ENCODE measurements at places on chromosomes 7 and 10.

- no peak for DNase-seq
Observed at GRCh38 chr10:119461380-119461779, 81.1 kb downstream of the RGS10 start.

DNA sequence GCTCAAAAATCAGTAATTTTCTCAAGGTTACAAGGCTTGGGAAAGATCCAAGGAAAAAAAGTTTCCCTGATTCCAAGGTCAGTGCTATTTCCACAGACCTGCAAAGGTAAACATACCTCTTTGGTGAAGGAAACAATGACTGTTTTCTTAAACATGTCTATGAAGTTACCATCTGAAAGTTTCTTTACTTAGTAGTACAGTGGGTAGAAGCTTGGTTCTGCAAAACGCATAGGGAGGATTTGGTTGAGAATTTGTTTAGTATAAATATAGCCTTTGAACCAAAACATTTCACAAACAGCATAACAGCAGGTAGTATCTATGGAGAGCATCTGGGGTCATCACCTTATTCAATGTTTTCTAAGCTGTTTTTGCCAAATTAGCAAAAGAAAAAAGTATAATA, 169.6 kb downstream of the CCSER2 start:
- DNase-seq: no peak

- no peak for DNase-seq
Observed at GRCh38 chr7:106841896-106842390, 23.1 kb upstream of the PIK3CG start.

- DNase-seq: no peak
Observed at GRCh38 chr7:76364198-76364584, 5.4 kb upstream of the YWHAG start.

DNA sequence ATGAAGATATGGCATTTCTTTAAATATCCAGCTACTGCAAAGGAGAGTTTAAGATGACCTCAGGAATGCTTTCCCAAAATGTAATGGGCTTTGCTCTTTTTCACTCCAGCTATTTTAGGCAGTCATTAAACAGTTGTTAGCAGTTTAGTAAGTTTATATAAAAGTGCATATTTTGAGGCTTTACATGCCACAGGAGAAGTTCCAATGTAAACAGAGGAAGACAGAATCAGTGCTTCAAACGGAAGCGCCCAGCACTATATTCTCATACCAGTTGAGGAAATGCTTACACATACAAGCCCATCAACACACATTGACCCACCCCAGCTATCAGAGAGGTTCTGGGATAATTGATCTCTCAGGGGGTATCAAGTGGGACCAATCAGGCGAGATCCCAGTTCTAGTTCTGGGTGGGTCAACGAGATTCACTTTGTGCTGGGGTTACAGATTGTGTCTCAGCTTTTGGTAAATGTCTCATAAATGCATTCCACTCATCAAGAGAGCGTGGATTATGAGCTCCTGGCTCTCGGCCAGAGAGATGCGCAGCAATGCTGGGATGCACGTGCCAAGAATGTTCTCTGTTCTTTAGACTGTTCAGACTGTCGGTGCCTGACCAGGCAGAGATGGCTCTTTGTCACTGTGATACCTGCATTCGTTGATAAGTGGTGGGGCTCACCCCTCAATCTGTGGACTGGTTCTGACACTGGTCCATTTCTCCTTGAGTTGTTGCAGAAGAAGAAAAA, 55.0 kb downstream of the CACNB2 start:
- DNase-seq: no peak

DNA sequence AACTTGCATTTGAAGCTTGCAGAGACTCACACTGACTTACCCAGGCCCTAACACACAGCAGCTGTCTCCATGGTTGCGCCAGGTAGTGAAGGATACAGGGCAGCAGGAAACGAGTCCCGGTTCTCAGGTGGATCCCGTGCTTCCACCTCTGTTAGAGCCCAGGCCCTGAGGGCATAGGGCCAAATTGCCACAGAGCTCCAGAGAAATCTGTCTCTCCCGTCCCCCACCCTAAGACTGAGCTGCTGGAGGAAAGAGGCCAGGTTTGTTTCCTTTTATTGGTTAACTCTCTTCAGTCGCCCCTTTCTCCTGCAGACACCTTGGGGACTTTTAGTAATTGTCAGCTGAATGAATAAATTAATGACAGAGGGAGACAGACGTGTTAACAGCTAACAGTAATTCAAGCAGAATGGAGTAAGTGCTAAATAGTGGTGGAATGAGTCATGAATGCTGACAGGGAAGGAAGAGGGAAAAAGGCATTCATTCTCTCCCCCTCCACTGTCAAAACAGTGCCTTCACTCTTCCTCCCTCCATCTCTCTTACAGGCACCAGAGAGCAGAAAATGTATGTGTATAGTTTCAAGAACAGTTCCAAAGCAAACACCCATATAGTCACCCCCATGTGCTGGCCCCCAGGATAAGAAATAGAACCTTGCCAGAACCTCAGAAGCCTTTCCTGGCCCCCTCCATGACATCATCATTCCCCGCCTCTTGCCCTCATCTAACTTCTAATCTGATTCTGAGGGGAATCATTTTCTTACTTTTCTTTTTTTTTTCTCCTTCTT, 16.8 kb upstream of the DLG5 start:
- DNase-seq: peak; percentile 39

DNA sequence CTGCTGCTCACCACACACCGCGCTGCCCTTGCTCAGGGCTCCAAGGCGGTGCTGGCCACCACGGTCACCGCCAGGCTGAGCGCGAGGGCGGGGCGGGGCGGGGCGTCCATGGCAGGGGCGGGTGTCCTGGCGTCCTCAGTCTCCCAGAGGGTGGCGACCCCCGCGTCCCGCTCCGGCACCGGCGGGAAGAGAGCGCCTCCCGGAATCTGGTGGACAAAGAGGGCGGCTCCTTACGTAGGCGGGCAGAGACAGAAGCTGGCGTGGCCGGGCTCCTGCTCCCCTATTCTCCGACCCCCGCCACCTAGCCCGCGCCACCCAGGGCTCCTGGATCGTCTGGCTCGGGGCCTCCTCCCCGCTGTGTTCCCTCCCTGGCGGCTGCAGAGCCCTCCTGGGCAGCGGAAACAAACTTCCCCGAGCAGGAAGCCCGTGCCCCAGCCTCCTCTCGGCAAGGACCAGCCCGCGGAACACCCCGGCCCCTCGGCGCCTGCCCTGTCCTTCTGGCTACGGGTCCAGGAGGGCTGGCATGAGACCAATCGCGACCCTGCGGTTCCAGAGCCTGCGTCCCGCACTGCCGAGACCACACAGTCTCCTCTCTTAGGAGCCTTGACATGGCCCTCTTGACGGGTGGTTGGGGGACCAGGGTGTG, 133.8 kb upstream of the ZNF92 start:
- DNase-seq: no peak

DNA sequence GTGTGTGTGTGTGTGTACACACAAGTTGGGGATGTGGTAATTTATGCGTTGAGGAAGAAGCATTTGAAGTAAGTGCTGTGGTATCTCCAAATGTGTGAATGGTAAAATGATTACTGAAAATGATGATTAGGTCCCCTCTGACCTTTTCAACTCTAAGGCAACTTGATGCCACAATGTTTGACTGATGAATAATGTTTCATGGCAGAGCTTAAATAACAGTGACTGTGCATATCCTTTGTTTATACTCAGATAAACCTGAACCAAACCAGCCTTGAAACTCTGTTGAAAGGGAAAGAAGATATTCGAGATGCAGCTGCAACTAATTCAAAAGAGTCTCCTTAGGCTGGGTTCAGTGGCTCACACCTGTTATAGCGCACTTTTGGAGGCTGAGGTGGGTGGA, 64.8 kb upstream of the YAE1 start:
- no peak for DNase-seq

DNA sequence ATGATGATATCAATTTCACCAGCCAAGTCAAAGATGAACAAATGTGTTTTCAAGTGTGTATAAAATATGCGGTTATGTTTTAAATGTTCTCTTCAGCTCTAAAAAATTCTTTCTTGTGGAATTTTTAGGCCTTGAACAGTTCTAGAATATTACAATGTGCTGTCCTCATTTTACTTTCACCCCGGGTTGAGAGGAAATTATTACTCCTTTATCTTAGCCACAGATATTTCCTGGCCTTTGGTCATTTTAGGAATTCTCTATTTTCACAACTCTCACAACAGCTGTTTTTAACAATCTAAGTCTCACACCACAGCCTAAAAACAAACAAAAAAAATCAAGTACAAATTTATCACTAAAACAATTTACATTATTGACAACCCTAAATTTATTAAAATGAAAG, 112.2 kb upstream of the HGF start:
- DNase-seq: no peak

DNA sequence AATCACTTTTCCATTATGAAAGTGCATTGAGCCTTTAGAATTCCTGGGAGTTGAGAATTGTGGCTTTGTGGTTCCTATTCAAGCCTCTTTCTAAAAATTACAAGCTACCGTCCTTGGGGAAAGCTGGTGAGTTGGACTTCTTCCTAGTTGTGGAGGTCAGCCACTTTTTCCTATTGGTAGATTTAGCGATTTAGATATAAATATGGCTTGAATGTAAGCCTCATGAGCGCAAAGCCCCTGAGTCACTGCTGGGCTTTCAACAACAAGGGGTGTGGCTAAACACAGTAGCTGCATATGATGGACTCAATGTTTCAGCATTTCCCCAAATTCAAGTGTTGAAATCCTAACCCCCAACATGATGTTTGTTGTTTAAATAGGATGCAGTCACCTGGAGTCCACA, 150.0 kb upstream of the IGFBP3 start:
- no peak for DNase-seq

- DNase-seq: no peak
Observed at GRCh38 chr7:47873762-47874161, 74.5 kb downstream of the PKD1L1 start.

- DNase-seq: no peak
Observed at GRCh38 chr7:104951546-104951945, 62.5 kb upstream of the KMT2E start.

DNA sequence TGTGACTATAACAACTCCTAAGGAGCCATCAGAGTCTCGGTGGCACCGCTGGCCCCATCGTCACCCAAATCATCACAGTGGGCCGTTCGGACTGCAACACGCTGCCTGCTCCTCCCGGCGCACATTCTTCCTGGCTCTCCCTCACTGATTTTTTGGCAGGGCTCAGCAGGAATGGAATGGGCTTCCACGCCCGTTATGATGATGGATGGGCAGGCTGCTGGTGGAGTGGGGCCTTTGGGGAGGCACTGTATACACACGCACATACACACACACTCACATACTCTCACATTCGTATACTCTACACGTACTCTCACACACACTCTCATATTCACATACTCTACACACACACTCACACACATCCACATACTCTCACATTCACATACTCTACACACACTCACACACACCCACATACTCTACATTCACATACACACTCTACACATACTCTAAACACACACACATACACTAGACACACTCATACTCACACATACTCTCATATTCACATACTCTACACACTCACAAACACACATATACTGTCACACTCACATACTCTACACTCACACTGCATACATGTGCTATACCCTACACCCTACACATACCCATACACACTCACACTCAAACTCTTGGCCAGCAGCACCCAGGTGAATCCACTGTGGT, 99.8 kb downstream of the KCNMA1 start:
- DNase-seq: no peak

DNA sequence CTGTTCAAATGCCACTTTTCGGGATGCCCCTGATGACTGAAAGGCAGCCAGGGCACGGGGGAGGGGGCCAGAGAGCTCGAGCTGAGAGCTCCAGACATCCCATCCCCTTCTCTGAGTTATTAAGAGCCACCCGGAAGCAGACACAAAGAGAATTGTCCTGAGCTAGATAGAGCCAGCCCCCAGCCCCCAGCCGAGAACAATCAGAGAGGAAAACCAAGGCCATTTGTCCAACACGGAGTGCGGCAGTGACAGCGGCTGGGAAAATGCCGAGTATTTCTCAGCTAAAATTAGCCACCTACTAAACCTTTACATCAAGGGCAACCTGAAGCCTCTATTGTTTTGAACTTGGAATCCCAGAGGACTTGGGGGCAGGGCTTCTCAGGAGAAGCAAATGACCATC, 51.0 kb downstream of the UNC5B start:
- peak; percentile 68 for DNase-seq

DNA sequence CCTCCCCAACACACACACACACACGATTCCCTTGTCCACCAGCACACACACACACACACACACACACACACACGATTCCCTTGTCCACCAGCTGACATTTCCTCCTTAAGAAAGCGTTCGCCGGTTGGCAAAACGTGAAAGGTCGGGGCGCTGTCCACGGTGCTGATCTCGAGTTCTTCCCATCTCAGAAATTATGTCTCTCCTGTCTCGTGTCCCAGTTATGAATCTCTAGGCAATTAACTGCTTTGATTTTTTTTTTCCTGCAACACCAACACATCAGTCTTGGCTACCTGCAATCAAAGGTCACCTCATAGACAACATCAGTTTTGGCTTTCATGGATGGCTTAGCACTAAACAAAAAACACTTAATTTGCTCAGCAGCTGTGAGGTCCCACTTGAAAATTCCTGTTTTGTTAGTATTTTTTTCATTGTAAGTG, 1.9 kb downstream of the INA start:
- DNase-seq: no peak

GRCh38 chr10:117242463-117242832, 1.5 kb downstream of the SLC18A2 start:
- DNase-seq: no peak

DNA sequence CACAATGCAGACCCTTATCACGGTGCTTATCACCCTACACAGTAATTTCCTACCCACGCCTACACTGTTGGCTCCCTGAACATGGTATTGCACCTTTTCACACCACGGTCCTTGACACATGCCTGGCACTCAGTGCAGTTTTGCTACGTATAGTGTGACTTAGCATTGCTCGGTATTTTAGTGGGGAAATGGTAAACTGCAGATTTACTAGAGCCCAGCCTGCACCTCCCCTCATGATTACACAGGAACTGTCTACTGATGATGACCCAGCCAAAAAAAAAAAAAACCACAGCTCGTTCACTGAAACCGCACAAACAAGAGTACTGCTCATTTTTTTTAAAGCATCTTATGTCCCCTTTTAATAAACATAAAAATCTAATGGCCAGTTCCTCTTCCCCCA, 124.2 kb upstream of the ZNF746 start:
- DNase-seq: no peak

- peak; percentile 65 for DNase-seq
Observed at GRCh38 chr10:47165711-47166404, 134.1 kb upstream of the GDF10 start.

- DNase-seq: no peak
Observed at GRCh38 chr10:49001870-49002672, 62.4 kb upstream of the LRRC18 start.

- no peak for DNase-seq
Observed at GRCh38 chr10:73750819-73751218, 6.6 kb downstream of the SEC24C start.

GRCh38 chr10:82402906-82403401, 528.0 kb downstream of the NRG3 start:
- no peak for DNase-seq

Measured in putamen (tissue), 1 donor.